C1 segment of cervical spinal cord (tissue), 14 donors: ENCODE measurements at places on chromosomes 1 and 21.
A peak's percentile ranks its signal among the peaks of the same experiment; 100 is the strongest.

DNA sequence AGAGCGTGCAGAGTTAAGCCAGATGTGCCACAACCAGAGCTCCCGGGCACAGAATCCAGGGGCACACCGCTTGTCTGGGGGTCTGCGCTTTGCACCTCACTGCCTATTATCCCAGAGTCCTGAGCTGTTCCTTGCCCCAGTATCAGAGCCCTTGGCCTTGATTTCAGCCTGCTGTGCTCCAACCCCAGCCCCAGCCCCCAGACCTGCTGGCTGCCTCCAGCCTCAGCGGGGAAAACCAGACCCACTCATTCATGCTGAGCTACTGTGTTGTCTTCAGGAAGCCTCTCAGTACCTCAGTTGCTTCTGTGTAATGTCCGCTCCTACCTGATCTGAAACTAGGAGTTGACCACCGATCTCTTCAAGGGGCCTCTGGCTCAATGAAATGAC is 1.1 kb downstream of the IKBKE start:
- DNase-seq = no peak

DNA sequence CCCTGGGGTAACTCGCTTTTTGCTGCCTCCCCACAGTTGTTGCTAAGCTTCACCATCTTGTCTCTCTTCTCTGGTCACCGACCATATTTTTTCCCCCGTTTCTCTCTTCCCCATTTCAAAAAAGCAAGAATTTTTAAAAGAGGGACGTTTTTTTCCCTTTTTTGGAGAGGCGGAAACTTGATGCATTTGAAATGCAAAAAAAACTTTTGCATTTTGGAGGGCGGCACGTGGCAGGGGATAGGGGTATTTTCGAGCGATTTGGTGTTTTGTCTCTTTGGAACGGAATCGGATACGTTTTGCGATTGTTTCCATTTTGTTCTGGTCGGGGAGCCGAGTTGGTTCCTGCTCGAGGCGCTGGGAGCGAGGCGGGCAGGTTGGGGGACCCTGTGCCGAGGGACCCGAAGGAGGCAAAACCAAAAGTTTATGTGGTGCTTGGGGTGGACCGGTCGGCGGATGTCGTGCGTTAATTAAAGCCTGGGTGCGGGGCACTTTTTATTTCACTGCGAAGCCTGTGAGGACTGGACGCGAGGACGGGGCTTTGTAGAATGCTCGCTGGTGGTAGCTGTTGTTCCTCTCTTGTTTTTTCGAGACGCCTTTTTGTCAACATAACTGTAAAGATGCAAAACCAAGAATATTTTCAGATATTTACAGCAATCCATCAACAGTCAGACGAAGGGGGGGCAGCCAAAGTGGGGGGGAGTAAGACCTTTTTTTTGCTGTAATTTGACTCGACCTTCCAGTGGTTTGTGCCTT is 884 bp downstream of the H3-3A start:
- DNase-seq = peak; percentile 28

GRCh38 chr21:33101300-33101911 is 31.5 kb downstream of the OLIG1 start:
- DNase-seq = no peak

GRCh38 chr1:22506130-22506692 is 54.6 kb downstream of the ZBTB40 start:
- DNase-seq = no peak

DNA sequence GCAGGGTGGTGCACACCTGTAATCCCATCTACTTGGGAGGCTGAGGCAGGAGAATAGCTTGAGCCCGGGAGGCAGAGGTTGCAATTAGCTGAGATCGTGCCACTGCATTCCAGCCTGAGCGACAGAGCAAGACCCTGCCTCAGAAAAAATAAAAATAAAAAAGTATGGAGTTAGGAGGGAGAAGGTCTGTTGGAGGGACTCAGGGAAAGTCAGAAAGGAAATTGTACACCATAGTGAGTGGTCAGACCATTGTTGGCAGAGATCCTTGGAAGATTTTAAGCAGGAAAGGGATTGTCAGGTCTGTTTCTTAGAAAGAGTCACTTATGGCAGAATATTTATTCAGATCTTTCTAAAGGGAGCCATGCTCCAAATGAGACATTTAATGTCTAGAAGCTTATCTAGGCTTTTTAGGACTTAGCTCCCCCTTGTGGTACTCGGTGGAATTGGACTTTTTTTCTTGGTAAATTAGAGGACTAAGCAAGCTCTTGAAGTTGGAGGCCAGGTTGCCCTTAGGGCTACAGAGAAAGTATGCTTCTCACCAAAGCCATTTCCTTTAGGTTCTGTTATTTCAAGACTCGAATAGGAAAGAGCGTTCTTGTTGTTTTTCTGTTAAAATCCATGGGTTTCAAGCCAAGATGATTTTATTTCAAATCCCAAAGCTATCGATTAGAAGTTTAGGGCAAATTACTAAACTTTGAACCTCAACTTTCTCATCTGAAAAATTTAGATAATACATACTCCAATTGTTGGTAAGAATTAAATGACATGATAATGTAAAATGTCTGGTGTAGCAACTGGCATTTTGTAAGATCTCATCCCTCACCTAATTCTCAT is 16.5 kb downstream of the MIA3 start:
- DNase-seq = peak; percentile 33
